ENCODE measurements at places on chromosomes 2 and 18.

- DNase-seq: no peak
These were observed 206.3 kb upstream of the GULP1 start for GRCh38 chr2:188085421-188085820.

GRCh38 chr2:222180619-222181018 is 118.2 kb downstream of the PAX3 start:
- DNase-seq: no peak

DNA sequence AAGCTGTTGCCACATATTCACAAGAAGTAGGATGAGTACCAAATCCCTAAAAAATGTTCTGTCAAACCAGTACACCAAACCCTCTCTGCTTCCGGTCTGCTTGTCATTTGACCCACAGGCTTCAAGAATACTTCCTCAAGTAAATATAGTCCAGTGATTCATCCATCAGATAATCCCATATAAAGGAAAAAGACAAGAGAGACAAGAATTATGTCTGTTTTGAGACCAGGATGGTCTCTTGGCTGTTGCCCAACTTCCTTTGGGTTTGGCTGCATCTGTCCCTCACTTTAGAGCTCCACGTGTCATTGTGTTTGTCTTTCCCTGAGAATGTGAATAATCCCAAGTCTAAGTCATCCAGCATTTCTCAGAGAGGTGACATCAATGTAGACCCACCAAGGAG is 91.5 kb upstream of the NRP2 start:
- DNase-seq: no peak

DNA sequence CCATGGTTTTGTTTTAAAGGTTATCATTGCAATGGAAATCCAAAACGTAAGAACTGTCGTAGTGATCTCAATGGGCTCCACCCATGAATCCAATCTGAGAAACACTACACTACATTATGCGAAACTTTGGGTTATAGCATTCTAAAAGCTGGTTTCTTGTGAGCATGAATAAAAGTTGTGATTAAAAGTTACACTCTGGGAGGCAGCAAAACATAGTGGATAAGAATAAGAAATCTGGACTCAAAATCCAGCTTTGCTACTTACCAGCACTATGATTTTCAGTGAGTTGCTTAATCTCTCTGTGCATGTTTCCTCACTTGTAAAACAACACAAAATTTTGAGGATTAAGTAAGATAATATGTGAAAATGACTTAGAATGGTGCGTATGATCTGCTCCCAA is 25.7 kb upstream of the THOC1 start:
- DNase-seq: no peak

- DNase-seq: no peak
These were observed 21.7 kb downstream of the CD302 start for GRCh38 chr2:159776321-159776720.

DNA sequence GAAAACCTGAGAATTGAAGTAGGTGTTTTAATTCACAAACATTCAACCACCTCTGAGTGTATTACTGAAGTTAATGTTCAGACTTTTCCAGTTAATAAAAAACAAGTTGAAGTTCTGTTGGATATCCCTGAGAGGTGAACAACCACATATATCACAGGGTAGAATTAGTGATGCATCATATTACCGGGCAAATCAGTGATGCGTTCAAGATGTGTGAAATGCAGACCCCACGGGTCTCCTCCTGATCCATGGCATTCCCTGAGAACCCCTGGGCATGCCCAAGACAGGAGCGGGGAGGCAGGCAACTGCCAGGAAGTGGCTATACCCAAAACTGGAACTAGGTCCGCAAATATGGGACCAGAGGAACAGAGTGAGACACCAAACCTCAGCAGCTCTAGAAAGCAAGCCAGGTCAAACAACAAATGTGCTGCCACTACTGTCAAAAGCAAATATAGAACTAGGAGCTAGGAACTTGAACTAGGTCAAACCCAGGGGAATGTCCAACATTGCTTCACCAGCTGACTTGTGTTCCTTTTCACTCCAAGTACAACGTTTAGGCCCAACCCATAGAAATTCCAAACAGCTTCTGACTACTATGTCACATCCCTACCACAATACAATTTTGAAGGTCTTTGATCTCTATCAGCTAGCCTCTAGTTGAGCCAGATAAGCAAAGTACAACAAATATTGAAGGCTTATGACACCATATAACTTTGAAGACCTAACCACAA is 20.2 kb downstream of the PSTPIP2 start:
- no peak for DNase-seq

DNA sequence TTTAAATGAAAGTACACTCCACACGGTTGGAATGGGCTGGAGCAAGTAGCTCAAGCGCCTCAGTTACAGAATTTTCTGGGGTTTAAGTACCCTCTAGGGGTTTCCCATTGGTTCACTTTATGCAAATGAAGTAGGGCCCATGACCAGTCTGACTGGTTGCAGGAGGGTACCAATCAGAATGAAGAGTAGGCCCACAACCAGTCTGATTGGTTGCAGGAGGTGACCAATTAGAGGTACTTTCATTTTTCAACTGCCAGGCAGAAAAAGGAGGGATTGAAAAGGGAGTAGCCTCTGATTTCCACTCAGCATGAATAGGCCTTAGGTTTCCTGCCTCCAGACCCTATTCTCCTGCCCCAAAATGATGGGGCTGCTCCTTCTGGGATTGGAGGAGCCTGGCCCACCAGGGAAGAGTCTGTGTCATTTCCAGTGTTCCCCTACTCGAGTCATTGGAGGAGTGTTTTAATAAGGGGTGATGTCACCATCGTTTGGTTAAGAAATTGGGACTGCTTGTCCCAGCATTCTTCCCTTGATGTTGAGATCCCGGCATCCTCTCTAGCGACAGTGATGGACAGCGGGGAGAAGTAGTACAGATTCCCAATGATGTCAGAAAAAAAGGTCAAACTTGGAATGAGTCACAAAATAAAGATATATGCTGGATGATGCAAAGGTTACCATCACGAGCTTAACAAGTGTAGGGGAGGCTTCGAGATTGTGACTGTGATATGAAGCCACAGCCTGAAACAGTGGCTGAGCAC is 210.4 kb downstream of the SH3BP4 start:
- no peak for DNase-seq

- DNase-seq: no peak
These were observed 85.6 kb downstream of the MOGAT1 start for GRCh38 chr2:222756951-222757650.

DNA sequence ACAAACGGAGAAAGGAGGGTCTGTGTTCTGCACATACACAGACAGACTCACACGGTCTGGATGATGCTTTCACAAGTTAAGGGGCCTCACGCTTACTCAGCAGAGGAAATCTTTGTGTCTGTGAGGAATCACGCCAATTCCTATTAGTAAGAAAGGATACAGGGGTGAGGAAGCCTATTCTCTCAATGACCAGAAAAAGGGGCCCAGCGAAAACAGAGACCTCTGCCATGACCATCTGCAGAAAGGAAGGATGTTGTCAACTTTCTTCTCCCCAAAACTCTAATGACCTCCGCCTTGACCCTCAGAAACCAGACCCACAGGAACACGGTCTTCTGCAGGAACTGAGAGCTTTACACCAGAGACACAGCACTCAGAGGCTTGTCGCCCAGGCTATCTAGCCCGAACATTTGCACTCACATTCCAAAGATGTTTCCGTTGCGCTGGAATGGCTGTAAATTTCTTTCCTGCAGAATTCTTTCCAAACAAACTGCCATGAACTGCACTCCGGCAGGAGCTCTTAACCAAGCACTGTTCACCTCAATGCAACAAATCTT is 186.3 kb downstream of the TCF4 start:
- DNase-seq: peak; percentile 56

DNA sequence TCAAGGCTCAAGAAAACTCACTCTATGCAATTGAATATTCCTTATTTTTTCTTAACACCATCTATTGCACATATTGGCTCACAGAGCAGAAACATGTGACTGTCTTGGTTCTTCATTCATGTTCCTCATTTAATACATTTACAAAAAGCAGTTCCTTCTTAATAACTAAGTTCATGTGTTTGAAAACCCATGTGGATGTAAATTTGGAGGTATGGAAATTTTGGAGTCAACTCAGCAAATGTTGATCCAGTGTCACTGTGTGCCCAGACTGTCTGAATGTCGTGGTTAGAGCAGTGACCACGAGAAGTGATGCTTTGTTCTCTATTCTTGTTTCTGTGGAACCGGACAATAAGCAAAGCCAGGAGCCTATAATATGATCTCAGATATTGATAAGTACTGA is 299.1 kb downstream of the SETBP1 start:
- no peak for DNase-seq

DNA sequence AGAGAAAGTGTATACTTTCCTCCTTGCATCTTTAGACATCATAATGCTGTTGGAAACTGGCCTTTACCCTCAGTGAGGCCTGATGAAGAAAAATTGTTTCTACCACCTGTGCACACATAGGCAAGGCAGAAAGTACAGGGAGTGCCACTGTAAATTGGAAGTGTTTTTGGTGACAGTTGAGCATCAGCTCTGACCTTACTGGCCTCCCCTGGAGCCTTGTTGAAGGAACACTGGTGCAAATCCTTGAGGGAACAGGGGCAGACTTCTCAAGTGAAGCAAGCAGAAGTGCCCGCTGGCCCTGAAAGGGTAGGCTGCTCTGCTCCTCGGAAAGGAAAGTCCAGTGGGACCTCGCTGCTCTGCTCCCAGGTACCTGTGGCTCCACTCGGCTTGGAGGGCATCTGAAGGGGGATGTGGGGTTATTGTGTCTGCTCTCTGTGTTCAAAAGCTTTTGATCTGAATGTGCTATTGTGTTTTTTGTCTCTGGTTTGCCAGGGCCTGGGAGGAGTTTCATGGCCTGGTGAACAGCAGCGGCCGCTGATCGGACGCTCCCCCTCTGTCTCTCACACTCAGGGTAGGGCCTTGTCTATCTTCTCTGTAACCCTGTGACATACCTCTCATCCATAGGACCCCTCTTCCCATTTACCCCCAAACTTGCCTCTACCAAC is 23.4 kb downstream of the EIF4E2 start:
- no peak for DNase-seq

GRCh38 chr2:94763318-94763717 is 107.9 kb upstream of the TEKT4 start:
- DNase-seq: no peak

DNA sequence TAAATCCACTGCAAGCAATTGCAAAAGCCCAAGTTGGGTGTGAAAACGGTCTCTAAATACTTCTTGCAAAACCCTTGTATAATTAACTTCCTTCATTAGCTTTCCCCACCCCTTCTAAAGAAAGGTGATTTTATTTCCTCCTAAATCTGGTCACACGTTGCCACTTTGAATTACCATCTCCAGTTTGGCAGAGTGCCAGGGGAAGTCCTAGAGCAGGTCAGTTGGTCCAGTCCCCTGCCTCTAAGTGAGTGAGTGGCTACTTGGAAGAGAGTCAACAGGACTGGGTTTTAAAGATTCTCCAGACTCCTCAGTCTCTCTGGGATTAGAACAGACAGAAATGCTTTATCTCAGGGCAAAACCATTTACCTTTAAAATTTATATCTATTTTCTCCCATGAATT is 18.7 kb upstream of the LYPD6B start:
- peak; percentile 39 for DNase-seq

DNA sequence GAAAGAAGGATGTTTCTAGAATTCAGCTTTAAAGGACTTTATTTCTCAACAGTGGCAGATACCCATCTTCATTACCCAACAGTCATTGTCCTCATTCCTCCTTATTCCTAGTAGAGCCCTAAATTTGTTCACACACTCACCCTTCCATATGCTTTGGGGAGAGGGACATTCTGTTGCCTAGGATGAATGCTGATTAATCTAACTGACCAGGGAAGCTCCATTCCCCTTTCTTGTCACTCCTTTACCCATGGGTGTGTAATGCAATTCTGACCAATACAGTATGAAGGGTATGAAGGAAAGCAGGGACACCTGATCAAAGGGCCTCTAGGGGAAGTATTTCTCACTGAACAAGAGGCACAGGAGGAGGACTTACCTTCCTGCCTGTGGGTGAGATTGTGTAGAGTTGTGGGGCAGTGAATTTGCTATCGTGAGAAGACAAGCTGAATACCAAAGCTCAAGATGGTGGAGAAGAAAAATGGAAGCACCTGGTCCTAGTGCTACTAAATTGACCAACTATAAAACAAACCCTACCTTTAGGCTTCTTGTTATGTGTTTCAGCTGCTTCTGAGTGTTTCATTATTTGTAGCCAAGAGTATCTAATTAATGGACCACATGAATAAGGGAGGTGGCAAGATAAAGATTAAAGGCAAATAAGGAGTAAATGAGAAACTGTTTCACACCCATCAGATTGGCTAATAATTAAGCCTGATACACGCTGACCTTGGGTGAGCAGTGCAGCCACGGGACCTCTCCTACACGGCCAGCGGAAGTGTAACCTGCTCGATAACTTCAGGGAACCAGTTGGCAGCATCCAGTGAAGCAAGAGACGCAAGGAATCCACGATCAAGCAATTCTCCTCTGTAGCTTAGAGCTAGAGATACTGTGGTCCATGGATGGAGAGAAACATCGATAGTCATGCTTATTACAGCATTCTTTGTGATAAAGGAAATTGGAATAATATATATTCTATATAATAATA is 202.3 kb downstream of the MYCN start:
- DNase-seq: no peak

GRCh38 chr2:74917702-74918619 is 40.5 kb upstream of the POLE4 start:
- no peak for DNase-seq

- DNase-seq: no peak
These were observed 353.6 kb upstream of the MAP2 start for GRCh38 chr2:209070262-209070661.

- no peak for DNase-seq
These were observed 61.2 kb upstream of the IGFBP2 start for GRCh38 chr2:216571909-216572513.

DNA sequence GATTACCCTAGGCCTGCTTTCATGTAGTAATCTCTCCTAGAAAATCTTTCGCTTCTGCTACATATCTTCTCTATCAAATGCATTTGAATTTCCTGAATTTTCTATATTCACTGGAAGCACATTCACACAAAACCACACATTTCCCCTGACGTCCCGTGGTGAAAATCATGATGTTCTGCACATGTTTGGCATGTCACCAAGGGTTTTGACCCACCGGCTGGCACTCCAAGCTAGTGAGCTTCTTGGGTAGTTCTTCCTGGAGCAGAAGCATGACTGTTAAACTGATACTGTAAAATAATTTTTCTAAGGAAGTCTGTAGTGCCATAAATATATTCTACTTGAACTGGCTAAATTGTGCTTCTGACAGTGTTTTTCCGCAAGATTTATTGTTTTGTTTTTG is 510.1 kb upstream of the SLC8A1 start:
- DNase-seq: no peak

DNA sequence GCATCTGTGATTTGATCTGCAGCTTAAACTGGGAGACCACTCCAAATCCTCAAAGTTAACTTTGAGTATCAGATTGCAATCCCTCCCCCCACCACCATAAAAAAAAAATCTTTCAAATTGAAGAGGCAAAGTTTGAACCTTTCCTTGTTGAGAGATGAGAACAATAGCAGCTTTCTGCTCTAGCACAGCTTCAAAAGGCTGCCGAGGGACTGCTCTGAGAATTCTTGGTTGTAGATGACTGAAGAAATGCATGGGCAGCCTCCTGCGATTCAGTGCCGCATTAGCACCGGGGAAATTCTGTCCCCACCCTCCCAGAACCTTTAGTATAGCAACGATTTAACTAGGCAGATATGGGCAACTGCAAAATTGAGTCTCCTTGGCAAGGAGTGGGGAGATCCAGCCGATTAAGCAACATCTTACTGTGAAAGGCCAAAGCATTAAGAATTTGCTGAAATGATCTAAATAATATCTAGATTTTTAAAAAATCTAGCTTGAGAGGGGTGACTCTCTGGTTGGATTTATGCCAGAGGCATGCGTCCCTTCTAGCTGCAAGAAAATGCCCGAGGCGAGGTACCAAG is 3.9 kb upstream of the SP5 start:
- no peak for DNase-seq

- DNase-seq: no peak
These were observed 204.3 kb upstream of the ZC3H15 start for GRCh38 chr2:186281726-186282125.

Data from HAP-1 (cell line).